Natural killer cell (primary cell): ENCODE measurements at places on chromosomes 7 and 10.

GRCh38 chr7:23598296-23598695, 1.1 kb downstream of the CCDC126 start:
- peaks cover 9% of the 10 kb centered on the region for H3K4me1 ChIP-seq
- H3K36me3 ChIP-seq = no peaks in the 10 kb centered on the region
- no peak overlapping the region for H3K27ac ChIP-seq
- DNase-seq = no peak

DNA sequence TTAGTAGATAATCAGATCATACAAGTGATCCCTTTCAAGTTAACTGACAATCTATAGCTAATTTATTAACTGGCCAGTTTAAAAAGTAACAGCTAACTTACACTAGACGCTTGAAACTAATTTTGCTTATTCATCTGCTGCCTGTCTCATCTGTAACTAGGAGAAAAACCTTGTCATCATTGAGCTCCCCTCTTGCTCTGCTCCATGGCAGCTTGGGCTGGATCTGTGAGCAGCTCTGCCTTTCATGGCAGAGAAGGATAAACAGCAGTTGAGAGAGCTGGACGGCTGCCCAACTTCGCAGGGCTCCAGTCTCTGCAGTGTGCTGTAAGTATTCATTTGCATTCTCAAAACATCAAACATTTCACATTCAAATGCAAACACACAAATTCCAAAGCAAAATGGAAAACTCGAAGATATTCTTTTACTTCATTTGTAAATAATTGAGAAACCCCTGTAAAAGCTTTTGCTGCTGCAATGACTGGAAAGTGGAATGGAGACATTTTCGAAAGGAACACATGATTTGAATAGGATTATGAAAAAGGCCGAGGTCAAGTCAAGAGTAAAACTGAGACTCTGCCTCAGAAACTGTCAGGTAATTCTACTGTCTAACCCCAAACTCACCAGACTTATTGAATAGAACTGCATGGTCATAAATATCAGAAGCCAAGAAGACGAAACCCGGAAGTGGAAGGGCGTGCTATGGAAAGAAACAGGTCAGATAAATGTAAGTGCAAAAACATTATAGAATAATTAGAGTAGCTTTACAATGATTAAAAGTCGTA, 17.6 kb downstream of the SLC35B4 start:
- H3K4me3 ChIP-seq = no peak overlapping the region
- H3K4me1 ChIP-seq = no peaks in the 10 kb centered on the region
- H3K27me3 ChIP-seq = no peaks in the 10 kb centered on the region
- no peak for DNase-seq
- no peak overlapping the region for H3K27ac ChIP-seq

GRCh38 chr10:127278001-127278400, 81.6 kb upstream of the INSYN2A start:
- DNase-seq = no peak
- no peak overlapping the region for H3K27ac ChIP-seq
- no peaks in the 10 kb centered on the region for H3K27me3 ChIP-seq
- H3K36me3 ChIP-seq = no peaks in the 10 kb centered on the region
- H3K4me3 ChIP-seq = no peak overlapping the region
- H3K4me1 ChIP-seq = no peaks in the 10 kb centered on the region

GRCh38 chr7:35286986-35287385, 33.1 kb upstream of the TBX20 start:
- no peak overlapping the region for H3K27ac ChIP-seq
- no peaks in the 10 kb centered on the region for H3K4me1 ChIP-seq
- peaks cover 6% of the 10 kb centered on the region for H3K27me3 ChIP-seq
- H3K4me3 ChIP-seq = no peak overlapping the region
- no peaks in the 10 kb centered on the region for H3K36me3 ChIP-seq
- no peak for DNase-seq

DNA sequence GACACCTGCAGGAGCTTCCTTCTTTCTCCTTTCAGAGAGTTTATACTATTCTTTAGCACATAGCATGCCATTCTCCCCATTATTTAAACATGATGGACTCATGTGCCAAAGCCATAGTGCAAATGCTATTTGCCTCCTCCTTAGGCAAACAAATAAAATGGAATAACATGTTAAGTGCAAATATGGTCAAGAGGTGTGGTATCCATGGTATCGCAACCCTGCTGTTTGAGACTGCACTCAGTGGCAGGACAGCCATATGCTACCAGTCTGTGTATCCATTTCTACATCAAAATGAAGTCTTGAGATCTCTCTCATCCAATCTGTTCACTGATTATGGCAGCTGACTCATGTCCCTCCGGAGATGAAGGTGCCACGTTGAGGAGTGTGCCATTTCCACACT, 22.8 kb downstream of the HEPACAM2 start:
- no peak for DNase-seq
- no peaks in the 10 kb centered on the region for H3K27me3 ChIP-seq
- H3K36me3 ChIP-seq = no peaks in the 10 kb centered on the region
- H3K27ac ChIP-seq = no peak overlapping the region
- H3K4me3 ChIP-seq = no peak overlapping the region

- H3K27ac ChIP-seq = no peak overlapping the region
- H3K4me3 ChIP-seq = no peak overlapping the region
- DNase-seq = no peak
- no peaks in the 10 kb centered on the region for H3K36me3 ChIP-seq
Measured at GRCh38 chr7:99740573-99741440, 5.8 kb upstream of the CYP3A7 start.

DNA sequence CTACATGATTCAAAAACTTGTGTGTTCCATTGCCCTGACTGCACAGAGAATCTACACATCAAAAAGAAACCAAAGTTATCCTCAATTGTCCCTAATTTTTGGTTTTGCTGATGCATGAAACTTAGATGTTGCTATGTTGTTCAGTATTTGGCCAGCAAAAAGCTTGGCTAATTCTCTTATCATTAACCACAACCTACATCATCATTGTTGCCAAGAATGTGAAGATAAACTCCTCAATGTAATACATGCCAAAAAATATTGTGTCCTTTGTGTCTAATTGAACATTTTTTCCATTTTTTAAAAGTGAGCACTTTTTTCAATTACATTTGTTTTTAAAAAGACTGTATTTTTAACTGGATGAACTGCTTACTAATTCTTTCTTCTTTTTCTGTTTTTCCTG, 268.0 kb upstream of the SEMA3D start:
- no peak overlapping the region for H3K4me3 ChIP-seq
- no peaks in the 10 kb centered on the region for H3K36me3 ChIP-seq
- DNase-seq = no peak
- H3K27me3 ChIP-seq = no peaks in the 10 kb centered on the region
- no peaks in the 10 kb centered on the region for H3K4me1 ChIP-seq

DNA sequence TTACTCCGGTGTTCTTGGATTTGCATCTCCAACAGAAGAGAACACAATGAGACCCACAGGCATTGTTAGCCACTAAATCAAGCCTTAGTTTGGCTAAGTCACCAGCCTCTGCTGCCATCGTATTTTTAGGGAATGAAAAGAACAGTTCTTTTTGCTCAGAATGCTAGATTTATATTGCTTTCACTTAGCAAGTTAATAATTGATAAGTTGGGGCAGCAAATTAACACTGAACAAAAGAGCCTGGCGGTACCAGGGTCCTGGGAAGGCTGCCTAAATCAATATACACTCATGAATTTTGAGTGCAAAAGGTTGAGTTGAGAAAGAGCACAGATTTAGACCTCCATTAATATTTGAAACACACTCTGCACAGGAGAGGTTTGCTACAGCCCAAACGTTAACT, 767.7 kb downstream of the TYW1 start:
- no peaks in the 10 kb centered on the region for H3K36me3 ChIP-seq
- H3K4me1 ChIP-seq = no peaks in the 10 kb centered on the region
- no peak overlapping the region for H3K4me3 ChIP-seq
- DNase-seq = no peak
- no peaks in the 10 kb centered on the region for H3K27me3 ChIP-seq
- no peak overlapping the region for H3K27ac ChIP-seq

GRCh38 chr10:13180788-13181187, 19.4 kb downstream of the MCM10 start:
- DNase-seq = no peak
- H3K36me3 ChIP-seq = no peaks in the 10 kb centered on the region
- no peaks in the 10 kb centered on the region for H3K27me3 ChIP-seq
- H3K27ac ChIP-seq = no peak overlapping the region
- no peaks in the 10 kb centered on the region for H3K4me1 ChIP-seq

- H3K4me1 ChIP-seq = no peaks in the 10 kb centered on the region
- no peak overlapping the region for H3K27ac ChIP-seq
- no peaks in the 10 kb centered on the region for H3K36me3 ChIP-seq
- no peak for DNase-seq
Measured at GRCh38 chr10:88840881-88841280, 10.8 kb downstream of the ANKRD22 start.

DNA sequence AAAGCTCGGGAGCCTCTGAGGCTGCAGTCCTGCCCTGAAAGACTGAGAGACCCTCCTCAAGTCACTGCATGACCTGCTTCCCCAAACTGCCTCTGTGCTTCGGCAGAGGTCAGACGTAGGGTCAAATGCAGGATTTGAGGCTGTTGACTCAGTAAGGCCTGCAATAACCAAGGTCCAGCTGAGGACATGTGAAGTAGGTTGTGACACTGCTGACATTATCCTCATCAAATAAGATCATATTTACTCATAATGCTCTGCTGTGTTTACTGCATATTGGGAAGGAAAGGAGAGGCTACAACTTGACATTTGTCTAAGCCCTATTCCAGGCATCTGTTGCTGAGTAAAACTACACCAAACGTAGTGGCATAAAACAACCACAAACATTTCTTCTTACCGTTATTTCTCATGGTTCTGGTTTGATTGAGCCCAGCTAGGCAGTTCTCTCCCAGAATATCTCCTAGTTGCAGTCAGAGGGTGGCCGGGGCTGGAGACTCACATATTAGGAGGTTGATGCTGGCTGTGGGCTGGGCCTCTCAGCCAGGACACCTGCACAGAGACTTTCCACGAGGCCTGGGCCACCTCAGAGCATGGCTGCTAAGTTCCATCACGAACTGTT, 122.1 kb upstream of the STK17A start:
- no peaks in the 10 kb centered on the region for H3K36me3 ChIP-seq
- H3K4me1 ChIP-seq = no peaks in the 10 kb centered on the region
- no peak overlapping the region for H3K4me3 ChIP-seq
- no peak for DNase-seq
- no peak overlapping the region for H3K27ac ChIP-seq
- peaks cover 2% of the 10 kb centered on the region for H3K27me3 ChIP-seq

- H3K36me3 ChIP-seq = no peaks in the 10 kb centered on the region
- no peaks in the 10 kb centered on the region for H3K27me3 ChIP-seq
- DNase-seq = no peak
- H3K4me1 ChIP-seq = peaks cover 14% of the 10 kb centered on the region
- peak overlapping the region; percentile 76 for H3K27ac ChIP-seq
- H3K4me3 ChIP-seq = no peak overlapping the region
Measured at GRCh38 chr10:99994801-99995200, 14.9 kb downstream of the DNMBP start.

- H3K4me3 ChIP-seq = no peak overlapping the region
- DNase-seq = no peak
- H3K36me3 ChIP-seq = no peaks in the 10 kb centered on the region
- no peaks in the 10 kb centered on the region for H3K27me3 ChIP-seq
- no peak overlapping the region for H3K27ac ChIP-seq
- peaks cover 23% of the 10 kb centered on the region for H3K4me1 ChIP-seq
Measured at GRCh38 chr10:6128087-6128486, 39.3 kb downstream of the RBM17 start.

GRCh38 chr7:70390251-70390650, 741.7 kb upstream of the GALNT17 start:
- H3K4me3 ChIP-seq = no peak overlapping the region
- no peak for DNase-seq
- no peaks in the 10 kb centered on the region for H3K27me3 ChIP-seq
- no peaks in the 10 kb centered on the region for H3K4me1 ChIP-seq
- no peaks in the 10 kb centered on the region for H3K36me3 ChIP-seq

- H3K27me3 ChIP-seq = no peaks in the 10 kb centered on the region
- H3K4me1 ChIP-seq = no peaks in the 10 kb centered on the region
- H3K4me3 ChIP-seq = no peak overlapping the region
- no peak overlapping the region for H3K27ac ChIP-seq
- H3K36me3 ChIP-seq = no peaks in the 10 kb centered on the region
- DNase-seq = no peak
Measured at GRCh38 chr7:27423290-27423689, 180.7 kb downstream of the EVX1 start.

DNA sequence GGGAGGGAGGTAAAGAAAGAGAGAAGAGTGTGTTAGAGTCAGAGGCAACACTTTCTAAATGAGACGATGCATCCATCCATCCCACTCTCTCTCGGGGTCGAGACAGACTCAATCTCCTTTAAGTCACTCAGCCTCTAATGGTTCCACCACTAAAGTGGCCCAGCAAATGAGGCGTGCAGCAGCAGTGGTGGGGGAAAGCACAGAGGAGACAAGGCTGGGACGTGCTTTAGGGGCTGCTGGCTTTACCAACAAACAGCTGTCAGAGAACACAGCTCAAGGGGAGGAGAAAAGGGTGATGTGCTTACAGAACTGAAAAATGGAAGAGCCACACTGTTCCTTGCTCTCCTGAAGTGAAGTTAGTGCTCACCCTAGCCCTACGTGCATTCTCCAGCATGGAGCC, 4.5 kb upstream of the SEC31B start:
- no peak for DNase-seq
- peaks cover 13% of the 10 kb centered on the region for H3K4me1 ChIP-seq
- H3K4me3 ChIP-seq = no peak overlapping the region
- peaks cover 37% of the 10 kb centered on the region for H3K36me3 ChIP-seq

DNA sequence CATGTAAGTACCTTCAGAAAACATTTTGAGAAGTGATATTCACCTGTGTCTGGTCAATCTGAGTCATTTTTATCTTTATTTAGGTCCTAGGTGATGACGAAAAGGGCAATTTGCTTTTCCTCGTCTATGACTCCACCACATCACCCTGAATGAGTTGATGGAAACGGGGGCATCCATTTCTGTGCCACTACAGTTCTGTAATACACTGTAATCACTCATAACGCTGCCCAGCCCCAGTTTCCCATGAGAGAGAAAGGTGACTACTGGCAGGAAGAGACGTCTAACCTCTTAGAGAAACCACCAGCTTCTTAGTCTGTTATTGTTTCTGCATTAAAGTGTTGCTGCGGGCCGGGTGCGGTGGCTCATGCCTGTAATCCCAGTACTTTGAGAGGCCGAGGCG, 205.3 kb upstream of the MKLN1 start:
- no peaks in the 10 kb centered on the region for H3K27me3 ChIP-seq
- DNase-seq = no peak
- no peaks in the 10 kb centered on the region for H3K36me3 ChIP-seq
- no peak overlapping the region for H3K4me3 ChIP-seq
- no peak overlapping the region for H3K27ac ChIP-seq
- H3K4me1 ChIP-seq = no peaks in the 10 kb centered on the region

GRCh38 chr7:155860840-155861479, 48.7 kb upstream of the SHH start:
- no peak overlapping the region for H3K4me3 ChIP-seq
- no peak for DNase-seq
- no peaks in the 10 kb centered on the region for H3K4me1 ChIP-seq
- H3K27me3 ChIP-seq = no peaks in the 10 kb centered on the region
- no peaks in the 10 kb centered on the region for H3K36me3 ChIP-seq

DNA sequence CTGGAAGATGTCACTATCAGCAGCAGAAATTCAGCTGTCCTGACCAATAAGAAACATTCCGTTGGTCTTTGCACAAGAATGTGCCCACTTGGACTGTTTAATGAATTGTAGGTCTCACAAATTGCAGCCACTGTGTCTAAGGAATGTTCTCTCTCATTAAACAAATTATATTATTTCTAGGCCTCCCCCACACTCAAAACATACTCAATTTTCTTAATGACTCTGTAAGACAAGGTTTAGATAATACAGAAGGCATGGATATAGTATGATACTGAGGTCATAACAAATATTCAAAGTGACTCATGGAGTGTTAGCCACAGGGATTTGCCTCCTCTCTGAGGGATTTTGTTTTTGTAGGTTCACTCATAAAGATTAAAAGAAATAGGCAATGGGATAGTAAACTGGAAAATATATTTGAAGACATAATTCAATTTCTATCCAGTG, 197.5 kb downstream of the PTN start:
- H3K4me1 ChIP-seq = no peaks in the 10 kb centered on the region
- no peak overlapping the region for H3K27ac ChIP-seq
- H3K4me3 ChIP-seq = no peak overlapping the region
- H3K27me3 ChIP-seq = no peaks in the 10 kb centered on the region
- DNase-seq = no peak
